Activated T-helper 2 cell treated with anti-CD3 and anti-CD28 coated beads, Interferon-gamma antibody, Interleukin-2, Interleukin-4, amounts not matched to agents 10 μg/mL and 5 μg/mL and 100 μg/mL, durations not matched to agents 14 hours and 24 hours and 36 hours (primary cell): ENCODE measurements at places on chromosomes 11 and 22.
A peak's percentile ranks its signal among the peaks of the same experiment; 100 is the strongest.

DNA sequence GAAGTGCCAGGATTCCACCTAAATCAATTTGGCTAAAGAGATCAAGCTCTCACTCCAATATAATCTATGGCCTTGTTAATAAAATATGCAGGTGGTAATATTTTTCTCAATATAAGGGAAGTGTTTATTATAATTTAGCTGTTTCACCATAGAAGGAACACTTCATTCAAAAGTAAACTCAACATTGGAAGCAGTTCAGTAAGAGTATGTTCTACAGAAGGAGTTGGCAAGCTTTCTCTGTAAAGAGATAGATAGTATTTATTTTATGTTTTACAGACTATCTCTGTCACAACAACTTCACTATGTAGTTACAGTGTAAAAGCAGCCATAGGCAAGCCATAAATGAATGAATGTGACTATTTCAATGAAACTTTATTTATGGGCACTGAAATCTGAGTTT, 313.6 kb upstream of the ANO3 start:
- DNase-seq, result no peak

DNA sequence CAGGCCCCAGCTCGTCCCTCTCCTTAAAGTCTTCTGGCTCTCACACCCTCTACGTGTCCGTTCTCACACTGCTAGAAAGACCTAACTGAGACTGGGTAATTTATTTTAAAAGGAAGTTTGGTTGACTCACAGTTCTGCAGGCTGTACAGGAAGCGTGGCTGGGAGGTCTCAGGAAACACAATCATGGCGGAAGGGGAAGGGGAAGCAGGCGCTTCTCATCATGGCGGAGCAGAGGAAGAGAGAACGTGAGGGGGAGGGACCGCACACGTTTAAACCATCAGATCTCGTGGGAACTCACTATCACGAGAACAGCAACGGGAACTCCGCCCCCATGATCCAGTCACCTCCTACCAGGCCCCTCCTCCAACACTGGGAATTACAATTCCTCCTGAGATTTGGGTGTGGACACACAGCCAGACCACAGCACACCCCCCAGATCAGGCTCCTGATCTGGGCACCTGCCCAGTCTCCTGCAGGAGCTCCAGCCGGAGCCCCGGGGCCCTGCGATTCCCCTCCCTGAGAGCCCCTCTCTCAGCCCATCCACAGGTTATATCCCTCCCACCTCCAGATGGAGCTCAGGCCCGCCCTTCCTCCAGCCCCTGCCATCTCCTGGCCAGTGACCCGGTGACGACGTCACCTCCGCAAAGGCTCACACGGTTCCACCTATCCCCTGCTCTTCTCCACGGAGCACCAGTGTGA, 170.2 kb downstream of the BRD1 start:
- DNase-seq, result peak; percentile 67

DNA sequence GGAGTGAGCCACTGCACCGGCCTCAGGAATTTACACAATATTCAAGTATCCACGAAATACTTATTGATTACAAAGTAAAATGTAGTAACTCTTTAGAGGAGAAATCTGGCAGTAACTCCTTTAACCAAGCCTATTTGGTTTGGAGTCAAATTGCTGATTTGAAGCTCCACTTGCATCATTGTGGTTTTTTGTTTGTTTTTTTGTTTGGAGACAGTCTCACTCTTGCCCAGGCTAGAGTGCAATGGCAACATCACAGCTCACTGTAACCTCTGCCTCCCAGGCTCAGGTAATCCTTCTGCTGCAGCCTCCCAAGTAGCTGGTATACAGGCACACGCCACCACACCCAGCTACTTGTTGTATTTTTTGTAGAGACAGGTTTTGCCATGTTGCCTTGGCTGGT, 6.4 kb upstream of the QSER1 start:
- DNase-seq, result no peak

DNA sequence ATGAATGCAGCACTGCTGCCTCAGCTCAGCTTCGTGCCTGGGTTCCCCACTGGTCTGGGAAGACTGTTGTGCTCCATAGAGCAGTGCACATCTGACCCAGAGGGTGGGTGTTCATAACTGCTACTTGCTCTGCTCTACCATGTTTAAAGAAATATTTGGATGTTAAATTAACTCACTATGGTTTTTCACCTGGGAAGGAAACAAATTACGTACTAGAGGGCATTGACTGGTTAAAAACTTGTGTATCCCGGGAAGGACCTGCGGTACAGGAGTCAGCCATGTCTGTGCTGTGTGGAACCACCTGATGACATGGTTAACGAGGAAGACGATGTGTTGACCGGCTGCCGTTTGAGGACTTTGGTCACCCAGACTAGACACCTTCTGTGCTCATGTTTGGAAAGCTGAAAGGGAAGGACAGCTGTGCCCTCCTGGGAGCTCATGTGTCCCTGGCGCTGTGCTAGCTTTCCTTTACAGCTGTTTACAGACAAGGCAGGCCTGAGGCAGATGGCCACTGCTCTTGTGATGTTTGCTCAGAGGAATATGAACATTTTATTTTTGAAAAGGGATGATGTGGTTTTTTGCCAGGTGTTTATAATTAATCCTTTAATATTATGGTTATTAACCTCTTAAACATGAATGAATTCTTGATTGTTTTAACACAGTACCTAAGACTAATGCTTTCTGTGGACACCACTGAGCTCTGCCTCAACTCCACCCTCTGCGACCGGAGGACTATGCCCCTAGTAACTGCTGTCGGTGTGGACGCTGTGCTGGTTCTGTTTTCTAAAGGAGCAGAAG, 14.3 kb upstream of the AIFM3 start:
- no peak for DNase-seq

- no peak for DNase-seq
These were observed 74.9 kb downstream of the MIAT start for GRCh38 chr22:26732284-26732683.

- no peak for DNase-seq
These were observed 16.0 kb downstream of the MAML2 start for GRCh38 chr11:96326959-96327358.

DNA sequence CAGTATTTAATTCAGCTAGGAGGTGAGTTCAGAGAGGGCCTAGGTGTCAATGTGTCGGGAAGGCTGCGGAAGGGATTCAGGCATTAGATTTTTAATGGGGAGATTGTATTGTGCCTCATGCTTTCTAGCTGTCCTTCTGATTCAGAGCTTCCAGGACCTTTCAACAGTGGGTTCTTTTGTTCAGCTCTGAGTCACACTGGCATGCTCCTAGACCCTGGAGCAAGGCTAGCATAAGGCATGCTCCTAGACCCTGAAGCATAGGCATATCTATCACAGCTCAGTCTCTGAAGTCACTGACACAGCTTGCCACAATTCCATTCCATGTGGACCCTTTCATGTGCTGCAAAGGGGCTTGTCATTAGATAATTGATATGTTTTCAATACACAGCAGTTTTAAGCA, 396.9 kb downstream of the RAB38 start:
- DNase-seq, result no peak

DNA sequence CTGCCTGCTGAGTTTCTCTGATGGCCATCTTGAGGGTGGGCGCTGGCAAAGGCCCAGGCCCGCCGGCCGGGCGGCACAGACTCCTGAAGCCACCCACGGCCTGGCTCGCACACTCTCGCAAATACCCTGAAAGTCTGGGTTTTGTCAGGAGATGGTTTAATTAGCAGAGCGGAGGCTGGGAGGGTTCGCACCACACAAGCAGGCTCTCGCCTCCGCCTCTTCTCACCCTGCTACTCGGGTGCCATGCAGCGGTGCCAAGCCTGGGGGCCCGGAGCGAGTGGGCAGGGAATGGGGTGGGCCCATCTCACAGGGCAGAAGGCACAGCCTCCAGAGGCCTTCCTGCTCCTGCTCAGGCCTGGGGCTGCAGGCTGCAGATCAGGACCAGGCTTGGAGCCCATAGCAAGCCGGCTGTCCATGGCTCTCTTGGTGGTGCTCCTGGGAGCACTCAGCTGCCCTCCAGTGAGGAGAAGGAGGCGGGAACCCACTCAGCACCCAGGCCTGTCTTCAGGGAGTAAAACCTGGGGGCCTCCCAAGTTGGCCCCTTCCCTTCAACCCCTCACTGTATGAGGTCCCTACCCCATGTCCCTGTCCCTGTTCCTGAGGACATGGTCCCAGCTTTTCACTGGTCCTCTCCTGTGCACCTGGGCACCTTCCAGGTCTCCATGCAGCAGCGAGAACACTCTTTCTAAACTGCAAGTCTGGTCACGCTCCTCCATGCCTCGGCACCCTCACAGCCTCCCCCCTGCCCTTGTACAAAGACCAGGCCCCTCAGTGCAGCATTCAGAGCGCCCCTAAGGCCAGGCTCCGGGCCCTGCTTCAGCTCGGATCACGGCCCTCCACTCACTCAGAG, 62.0 kb downstream of the FLRT1 start:
- no peak for DNase-seq

- no peak for DNase-seq
These were observed 164.4 kb upstream of the ZBED5 start for GRCh38 chr11:11022125-11022730.

GRCh38 chr11:14132312-14132711, 169.8 kb downstream of the SPON1 start:
- no peak for DNase-seq

GRCh38 chr11:113831314-113831713, 44.1 kb downstream of the USP28 start:
- DNase-seq, result no peak
